ENCODE measurements at places on chromosomes 3 and 15.

- DNase-seq, result peak; percentile 47
Measured at GRCh38 chr3:57169872-57170623, 4.9 kb upstream of the IL17RD start.

DNA sequence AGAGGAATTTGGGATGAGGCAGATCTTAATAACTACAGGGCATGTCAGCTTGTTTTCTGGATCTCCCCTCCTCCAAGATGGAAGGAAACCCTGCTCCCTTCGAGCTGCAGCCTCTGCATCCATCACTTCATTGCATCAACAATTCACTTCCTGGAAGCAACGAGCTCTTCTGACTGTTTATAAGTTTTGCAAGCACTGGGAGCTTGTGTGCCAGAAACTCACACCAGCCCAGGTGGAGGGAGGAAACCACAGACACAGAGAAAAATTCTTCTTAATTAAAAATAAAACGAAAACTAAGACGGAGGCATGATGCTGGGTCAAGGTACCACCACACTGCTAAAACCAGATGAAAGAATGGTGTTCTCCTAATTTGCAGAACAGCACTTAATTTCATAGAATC, 10.6 kb downstream of the LRIG1 start:
- no peak for DNase-seq

- no peak for DNase-seq
Measured at GRCh38 chr3:41682996-41683395, 278.9 kb downstream of the ULK4 start.

- DNase-seq, result no peak
Measured at GRCh38 chr3:127615631-127616305, 13.2 kb upstream of the PODXL2 start.

DNA sequence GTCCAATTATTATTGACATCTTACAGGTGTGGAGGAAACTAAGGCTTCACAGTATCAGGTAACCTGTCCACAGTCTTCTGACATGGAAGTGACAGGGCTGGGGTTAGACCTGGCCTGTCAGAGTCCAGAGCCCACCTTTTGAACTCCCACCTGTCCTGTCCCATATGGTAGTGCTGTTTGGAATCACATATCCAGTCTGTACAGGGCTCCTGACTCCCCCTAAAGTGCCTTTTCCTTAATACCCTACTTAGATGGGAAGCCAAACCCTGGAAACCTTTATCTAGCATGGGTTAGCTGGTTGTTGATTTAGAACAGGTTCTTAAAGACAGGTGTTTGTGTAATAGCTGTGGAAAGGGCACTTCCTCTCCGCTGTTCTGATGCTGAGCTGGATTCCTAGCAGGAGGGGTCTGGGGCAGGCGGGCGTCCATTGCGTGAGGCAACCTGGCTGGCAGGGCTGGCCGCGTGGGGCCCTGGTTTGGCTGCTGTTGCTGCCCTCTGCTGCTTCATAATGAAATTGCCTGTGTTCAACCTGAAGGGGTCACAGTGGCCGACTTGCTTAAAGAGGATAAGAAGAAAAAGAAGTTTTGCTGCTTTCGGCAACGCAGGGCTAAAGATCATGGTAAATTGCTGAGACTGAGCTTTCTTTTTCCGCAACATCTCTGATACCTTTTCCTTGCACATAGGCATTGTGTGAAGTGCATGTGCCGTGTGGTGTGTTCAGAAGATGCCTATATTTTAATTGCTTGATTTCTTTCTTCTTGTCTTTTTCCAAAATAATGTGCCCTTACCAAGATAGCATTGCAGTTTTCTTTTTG, 136.2 kb downstream of the CHDH start:
- peak; percentile 44 for DNase-seq

DNA sequence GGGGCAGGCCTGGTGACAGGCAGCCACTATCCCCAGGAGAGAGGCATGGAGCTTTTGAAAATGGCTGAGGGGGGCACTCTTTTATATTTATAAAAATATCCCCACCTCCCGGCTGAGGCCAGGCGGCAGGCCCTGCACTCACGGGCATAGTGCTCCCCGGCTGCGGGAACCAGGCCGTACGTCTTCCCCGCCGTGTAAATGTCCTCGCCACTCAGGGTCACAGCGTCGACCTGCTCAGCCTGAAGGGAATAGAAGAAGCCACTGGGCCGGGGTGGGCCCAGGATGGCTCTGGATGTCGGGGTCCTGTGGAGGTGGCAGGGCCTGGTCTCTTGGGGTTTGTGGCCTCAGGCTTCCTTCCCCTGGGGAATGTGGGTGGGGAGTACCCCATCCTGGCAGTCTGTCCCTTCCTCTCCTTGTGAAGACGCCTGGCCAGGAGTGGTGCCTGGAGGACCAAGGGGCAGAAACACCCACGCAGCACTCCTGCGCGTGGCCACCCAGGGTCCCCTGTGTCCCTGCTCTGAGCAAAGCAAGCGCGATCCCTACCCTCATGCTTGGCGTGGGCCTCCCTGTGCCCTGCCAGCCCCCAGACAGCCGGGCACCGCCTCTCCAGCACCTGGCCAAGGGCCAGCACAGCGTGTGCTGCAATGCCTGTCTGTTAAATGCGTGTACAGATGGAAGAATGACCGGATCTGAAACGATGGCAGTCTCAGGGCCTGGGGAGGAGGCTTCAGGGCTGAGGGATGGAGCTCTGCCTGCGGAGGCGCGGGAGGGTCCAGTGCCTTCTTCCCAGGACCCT, 18.9 kb downstream of the MELTF start:
- DNase-seq, result no peak

DNA sequence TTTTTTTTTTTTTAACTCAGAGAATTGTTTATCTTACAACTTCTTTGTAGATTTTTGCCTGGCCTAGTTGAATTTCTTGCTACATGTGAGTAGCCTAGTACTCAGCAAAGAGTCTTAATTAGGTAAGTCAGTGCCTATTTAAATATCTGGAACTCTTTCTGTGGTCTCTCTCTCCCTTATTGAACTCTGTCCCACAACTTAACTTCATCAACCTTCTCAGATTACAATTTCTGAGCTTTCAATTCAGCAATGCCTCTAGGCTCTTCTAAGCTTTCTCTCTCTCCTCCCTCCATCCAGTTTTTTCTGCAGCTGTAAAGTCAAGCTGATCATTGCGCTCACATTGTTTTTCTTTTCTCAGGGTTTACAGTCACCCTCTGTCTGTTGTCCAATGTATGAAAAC, 517.6 kb upstream of the ROBO1 start:
- DNase-seq, result no peak

DNA sequence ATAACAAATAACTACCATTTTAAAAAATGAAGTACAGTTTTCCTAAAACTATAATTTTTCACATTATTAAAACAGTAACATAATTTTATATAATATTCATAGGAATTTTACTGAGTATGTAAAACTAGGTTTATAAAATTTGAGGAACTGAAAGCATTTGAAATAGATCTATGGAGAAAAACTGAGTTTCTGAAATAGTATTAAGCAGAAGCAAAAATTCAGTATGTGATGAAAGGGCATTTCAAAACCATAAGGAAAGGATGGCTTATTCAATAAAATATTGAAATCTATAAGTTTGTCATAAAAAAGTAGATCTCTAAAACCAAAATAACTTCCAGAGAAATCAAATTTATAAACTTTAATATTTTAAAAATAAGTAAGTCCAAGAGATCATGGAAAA, 53.4 kb downstream of the GBE1 start:
- no peak for DNase-seq

DNA sequence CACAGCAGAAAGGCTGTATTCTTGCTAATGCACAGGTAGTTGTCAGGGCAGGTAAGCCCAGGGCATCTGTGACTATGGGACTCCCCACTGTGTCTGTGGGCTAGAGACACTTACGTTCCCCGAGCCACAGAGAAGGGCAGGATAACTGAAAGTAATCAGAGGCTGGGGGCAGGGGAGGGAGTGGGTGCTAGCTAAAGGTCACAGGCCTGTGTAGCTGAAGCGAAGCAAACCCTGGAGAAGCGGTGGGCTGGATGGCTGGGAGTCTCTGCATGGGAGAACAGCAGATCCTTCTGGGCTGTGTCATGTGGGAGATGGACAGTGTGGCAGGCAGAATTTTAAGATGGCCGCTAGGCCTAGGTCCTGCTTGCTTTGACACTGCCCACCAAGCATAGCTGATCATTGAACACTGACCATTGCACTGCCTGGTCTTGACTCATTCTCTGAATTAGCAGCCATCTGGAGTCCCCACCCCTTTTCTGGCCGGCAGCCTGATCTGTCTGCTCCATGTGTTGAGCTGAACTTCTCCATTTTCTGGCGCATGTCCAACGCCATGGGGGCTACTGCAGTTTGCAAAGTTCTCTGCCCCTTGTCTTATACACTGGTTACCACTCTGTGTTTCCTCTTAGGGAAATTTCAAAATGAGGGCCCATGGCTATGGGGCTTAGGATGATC, 110.0 kb downstream of the DGKG start:
- DNase-seq, result peak; percentile 65

- DNase-seq, result no peak
Measured at GRCh38 chr3:106126846-106127235, 258.0 kb upstream of the CBLB start.

GRCh38 chr15:87604857-87605446, 651.6 kb downstream of the NTRK3 start:
- no peak for DNase-seq

- DNase-seq, result no peak
Measured at GRCh38 chr3:181581656-181582055, 130.1 kb upstream of the SOX2 start.

- DNase-seq, result no peak
Measured at GRCh38 chr3:153714588-153715290, 406.5 kb upstream of the ARHGEF26 start.

DNA sequence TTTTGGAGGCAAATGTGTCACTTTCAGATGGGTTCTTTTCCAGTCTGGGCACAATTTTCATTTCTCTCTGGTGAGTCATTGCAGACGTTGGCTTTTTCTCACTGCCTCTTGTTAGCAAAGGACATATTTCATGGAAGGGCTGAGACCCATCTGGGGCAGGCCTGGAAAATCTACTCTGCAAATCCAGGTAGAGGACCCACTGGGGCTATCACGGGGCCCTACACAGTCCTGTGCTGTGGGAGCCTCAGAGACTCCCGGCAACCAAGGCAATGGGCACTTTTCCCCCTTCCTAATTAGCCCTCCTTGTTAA, 58.0 kb downstream of the HRH1 start:
- DNase-seq, result no peak

GRCh38 chr3:187382609-187383151, 14.5 kb downstream of the RTP4 start:
- DNase-seq, result no peak

- DNase-seq, result no peak
Measured at GRCh38 chr15:40100947-40101905, 7.5 kb downstream of the BMF start.

GRCh38 chr15:85642065-85642692, 152.5 kb downstream of the KLHL25 start:
- DNase-seq, result no peak

- no peak for DNase-seq
Measured at GRCh38 chr15:25862071-25862471, 1.1 kb downstream of the ATP10A start.

GRCh38 chr3:480070-480469, 283.5 kb downstream of the CHL1 start:
- no peak for DNase-seq

GRCh38 chr3:151592287-151592686, 131.4 kb upstream of the IGSF10 start:
- no peak for DNase-seq

GRCh38 chr3:4745235-4745610, 234.0 kb upstream of the BHLHE40 start:
- no peak for DNase-seq

DNA sequence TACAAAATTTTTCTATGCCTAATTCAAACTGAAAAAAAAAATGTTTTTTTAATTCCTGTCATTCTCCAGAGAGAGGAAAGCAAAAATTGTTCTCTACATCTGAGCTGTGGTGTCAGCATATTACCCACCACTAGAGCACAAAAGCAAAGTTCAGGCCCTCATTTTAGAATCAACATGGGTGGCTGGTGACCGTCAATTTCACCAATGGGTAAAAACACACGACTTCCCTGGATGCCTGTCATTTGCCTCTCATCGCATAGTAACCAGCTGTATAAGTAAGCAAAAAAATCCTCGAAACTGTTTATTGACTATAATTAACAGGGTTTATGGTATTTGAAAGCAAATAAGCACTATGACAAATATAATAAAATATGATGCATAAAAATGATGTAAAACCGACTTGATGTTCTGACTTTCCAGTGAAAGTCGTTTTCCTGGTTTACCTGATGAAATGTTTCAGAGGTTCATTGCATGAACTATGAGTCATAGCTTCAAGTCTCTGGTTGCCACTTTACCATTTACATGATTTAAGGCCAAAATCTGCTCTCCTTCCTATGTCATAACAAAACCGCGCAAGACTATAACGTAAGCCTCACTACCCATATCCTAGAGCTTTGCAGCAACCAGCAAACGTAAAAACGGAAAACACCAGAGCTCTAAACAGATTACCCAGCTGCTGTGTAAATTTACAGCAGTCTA, 60.5 kb downstream of the THBS1 start:
- no peak for DNase-seq

GRCh38 chr15:33894193-33894592, 74.1 kb upstream of the CHRM5 start:
- DNase-seq, result no peak

DNA sequence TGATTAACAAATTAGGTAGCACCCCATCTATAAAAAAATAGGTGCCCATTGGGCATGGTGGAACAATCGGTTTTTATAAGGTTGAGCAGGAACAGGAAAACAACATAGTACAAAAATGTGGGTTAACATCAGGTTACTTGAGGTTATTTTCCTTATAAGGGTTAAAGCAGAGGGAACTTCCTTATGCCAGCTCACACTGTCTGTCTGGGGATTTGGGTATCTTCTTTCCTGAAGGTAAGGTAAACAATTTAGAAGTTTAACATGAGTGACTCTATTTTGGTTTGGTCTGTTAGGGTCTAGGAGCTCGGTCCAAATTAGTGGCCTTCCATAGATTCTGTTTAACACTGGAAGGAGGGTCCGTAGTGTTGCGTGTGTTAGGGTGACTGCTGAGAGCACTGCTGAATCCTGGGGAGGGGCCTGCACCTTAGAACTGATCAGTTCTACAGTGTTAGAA, 14.7 kb downstream of the CHD2 start:
- no peak for DNase-seq

GRCh38 chr15:81061490-81062253, 60.9 kb downstream of the TLNRD1 start:
- DNase-seq, result no peak

- DNase-seq, result no peak
Measured at GRCh38 chr3:107970993-107971580, 119.7 kb downstream of the CD47 start.

GRCh38 chr3:14324224-14324944, 78.0 kb upstream of the SLC6A6 start:
- DNase-seq, result no peak
